ENCODE measurements at places on chromosomes 1 and 21.

DNA sequence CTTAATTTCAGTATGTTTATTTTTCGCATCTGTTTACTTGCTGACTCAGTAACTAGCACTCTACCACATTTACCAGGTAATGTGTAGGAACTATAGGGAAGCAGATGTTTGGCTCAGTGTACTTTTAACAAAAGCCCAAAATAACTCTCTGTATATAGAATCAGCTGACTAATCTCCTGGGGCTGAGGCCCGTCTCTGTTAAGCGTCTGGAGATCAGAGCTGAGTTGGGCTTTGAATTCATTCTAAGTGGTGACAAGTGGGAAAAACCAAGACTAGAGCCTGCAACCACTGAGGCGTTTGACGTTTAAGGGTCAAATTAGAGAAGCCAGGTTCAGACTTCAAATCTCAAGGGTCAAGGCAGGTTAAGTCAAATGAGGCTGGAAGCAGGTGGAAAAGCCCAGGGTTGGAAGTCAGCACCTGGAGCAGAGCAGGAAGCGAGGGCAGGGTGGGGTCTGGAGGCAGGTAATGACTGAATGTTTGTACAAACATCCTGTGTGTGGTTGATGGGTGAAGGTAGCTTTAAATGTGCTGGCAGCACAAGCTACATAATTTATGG, 56.8 kb upstream of the LYST start:
- DNase-seq = no peak

GRCh38 chr1:248805876-248806275, 19.8 kb downstream of the SH3BP5L start:
- DNase-seq = no peak

DNA sequence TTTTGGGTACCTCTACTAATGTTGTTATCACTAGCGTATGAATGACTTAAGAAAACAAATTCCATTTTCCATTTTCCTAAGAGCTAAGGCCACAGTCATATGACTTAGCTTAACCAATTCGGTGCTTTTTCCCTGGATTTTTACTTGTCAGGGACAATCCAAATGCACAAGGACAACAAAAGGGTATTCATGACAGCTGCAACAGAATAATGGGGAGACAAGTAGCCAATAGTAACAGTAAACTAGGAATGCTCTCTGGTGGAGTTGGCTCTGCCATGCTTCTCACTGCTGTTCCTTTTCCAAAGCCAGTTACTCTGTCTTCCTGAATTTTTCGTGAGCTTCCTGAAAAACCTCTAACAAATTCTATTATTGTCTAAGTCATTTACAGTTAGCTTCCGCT, 52.9 kb downstream of the LRRIQ3 start:
- no peak for DNase-seq

- no peak for DNase-seq
These were observed 11.5 kb upstream of the PADI1 start for GRCh38 chr1:17193222-17194132.

- no peak for DNase-seq
These were observed 20.8 kb downstream of the VANGL2 start for GRCh38 chr1:160420881-160421842.

DNA sequence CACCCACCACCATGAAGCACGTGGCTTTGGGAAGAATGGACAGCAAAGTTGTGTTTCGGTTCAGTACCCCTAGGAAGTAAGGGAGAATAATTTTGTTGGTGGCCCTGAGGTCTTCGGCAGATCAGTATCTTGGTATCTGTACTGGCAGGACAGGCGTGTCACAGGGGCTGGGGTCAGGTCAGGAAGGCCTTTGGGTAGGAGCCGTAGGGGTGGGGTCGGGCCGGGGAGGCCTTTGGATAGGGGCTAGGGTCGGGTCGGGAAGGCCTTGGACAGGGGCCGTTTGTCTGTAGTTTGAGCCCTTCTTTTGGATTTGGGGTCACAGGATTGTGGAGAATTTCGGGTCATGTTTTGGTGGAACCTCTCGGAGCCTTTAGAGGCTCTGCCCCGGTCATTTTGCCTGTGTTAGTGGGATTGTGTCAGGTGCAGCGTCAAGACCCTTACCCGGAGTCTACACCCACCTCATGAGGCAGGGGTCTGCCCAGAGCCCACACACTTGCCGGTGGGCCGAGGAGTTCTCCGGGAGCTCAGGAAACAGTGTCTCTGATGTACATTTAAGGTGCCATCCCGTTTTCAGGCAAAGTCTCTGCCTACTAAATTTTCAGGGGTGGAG, 75.3 kb upstream of the COL6A1 start:
- DNase-seq = no peak

DNA sequence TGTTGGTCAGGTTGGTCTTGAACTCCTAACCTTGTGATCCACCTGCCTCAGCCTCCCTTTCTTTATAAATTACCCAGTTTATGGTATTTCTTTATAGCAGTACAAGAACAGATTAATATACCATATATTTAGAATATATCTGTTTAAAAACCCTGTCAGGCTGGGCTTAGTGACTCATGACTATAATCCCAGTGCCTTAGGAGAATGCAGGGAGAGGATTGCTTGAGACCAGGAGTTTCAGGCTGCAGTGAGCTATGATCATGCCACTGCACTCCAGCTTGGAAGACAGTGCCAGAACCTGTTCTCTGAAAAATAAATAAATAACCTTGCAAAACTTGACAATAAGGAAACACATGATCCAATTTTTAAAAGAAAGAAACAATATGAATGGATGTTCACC, 43.9 kb downstream of the ZNF684 start:
- no peak for DNase-seq

DNA sequence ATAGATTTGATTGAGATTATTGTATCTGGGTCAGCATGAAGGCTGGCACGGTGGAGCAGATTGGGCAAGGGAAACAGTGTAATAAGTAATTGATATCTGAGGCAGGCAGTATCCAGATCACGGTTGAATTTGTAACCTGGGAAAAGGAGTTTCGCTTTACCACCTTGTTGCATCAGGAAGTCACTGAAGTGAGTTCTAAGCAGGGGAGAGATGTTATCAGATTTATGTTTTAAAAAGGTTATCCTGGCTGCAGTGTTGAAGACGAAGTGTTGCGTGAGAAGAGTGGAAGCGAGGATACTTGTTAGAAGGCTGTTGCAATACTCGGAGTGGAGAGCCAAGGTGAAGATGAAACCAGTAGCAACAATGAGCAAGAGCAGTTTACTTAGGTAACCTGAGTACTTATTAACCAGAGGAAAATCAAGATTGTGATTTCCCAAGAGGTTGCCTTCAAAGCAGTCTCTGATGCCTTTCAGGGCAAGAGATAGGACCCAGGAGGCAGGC, 77.8 kb downstream of the LHX9 start:
- DNase-seq = no peak

DNA sequence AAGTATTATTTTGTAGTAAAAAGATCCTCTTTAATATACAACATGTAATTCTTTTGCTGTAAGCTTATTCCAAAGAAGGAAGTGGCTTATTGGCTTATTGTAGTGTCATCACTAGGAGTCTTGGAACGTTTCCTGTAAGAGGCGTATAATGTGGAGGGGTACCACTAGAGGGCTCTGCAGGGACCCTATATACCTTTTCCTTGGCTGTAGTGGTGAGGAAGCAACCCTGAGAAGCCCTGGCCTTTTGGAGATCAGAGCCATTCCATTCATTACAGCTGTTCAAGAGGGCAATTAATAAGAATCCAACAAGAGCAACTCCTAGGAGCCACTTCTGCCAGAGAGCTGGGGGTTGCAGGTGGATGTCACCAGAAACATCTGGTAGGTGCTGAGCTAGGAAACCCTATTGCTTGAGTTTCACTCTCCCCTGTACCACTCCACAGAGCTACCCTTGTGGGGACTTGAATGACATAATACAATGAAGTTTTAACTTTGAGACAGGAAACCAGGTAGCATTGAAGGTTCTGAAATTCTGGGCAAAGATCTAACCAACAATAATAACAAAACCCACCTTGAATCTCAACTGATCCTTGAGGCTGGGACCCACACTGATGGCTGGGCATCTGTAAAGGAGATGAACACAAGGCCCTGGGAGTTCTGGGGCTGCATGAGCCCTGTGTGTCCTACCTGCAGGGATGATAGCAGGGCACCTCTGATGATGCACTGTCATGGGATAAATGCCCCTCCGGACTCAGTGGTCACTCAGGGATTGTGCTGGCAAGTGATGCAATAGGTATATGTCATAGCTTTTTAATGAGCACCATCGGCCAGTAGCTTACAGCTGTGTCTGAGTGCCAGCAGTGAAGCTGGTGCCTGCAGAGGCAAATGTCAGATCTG, 160.2 kb upstream of the COA6 start:
- no peak for DNase-seq

- no peak for DNase-seq
These were observed 156.9 kb upstream of the NBPF11 start for GRCh38 chr1:148308832-148309458.

GRCh38 chr21:44898011-44898488, 22.6 kb downstream of the ITGB2 start:
- DNase-seq = no peak

GRCh38 chr1:66443793-66444192, 90.2 kb upstream of the SGIP1 start:
- DNase-seq = no peak

- no peak for DNase-seq
These were observed 220.1 kb downstream of the ST6GALNAC3 start for GRCh38 chr1:76294482-76295194.

DNA sequence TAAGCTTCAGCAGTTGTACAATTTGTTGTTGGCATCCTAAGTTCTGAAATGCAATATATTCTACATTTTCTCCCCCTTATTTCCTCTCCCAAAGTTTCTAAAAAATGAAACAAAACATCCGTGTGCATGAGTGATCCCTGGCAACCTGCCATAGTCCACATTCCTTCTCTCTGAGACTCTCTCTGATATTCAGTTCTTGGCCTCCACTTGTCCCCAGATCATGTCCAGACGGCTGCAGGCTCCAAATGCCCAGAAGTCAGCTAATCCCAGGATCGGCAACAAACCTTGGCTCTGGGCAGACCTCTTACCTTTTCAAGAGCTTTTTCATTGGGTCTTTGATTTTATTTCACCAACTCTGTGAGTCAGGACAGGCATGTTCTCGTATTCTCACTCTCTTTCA, 187.8 kb downstream of the ETS2 start:
- no peak for DNase-seq

- DNase-seq = peak; percentile 86
These were observed at the start of gene CENPS for GRCh38 chr1:10430216-10431069. Gene CENPS (plus strand): TSS chr1:10430433. CDS start chr1:10430518, 85 bp downstream.

- no peak for DNase-seq
These were observed 12.0 kb downstream of the PPFIA4 start for GRCh38 chr1:203038217-203038741.

- DNase-seq = no peak
These were observed 356.9 kb upstream of the RUNX1 start for GRCh38 chr21:35405981-35406380.

- no peak for DNase-seq
These were observed 23.5 kb upstream of the RSBN1 start for GRCh38 chr1:113835686-113836290.

DNA sequence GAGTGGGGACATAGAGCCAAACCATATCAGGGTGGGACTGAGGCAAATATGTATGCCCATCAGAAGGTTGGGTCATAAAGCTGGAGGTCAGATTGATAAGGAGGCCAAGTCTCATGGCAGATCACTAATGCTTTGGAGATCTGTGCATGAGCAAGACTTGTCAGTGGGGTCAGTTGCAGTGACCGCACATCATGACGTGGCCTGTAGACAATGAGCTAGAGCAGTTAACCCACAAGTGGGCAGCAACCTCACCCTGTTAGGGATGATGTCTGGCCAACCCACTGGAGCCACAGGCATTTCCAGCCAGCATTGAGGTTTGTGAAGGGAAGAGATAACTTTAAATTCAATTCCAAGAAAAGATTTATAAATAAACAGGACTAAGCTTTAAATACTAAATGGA, 66.7 kb downstream of the XCL1 start:
- no peak for DNase-seq

GRCh38 chr1:205593532-205593931, 38.3 kb downstream of the ELK4 start:
- DNase-seq = no peak

GRCh38 chr1:191662746-191663145, 495.5 kb upstream of the RGS18 start:
- DNase-seq = no peak

- no peak for DNase-seq
These were observed 268.9 kb downstream of the TGFB2 start for GRCh38 chr1:218614031-218614430.

DNA sequence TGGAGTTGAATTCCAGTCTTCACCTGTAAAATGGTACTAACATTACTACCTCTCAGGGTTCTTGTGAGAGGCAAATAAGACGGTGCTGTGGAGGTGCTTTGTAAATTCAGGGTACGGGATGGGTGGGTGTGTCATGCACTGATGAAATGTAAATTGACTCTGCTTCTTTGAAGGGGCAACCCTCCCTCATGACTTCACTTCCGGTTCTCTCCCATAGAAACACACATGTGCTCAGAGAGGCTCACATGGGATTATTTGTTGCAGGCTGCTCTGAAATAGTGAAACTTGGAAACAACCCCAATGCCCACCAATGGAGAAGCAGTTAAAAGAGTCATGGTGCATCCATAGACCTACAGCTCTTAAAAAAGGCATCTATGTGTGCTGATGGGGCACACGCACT, 44.9 kb upstream of the SCMH1 start:
- DNase-seq = no peak

DNA sequence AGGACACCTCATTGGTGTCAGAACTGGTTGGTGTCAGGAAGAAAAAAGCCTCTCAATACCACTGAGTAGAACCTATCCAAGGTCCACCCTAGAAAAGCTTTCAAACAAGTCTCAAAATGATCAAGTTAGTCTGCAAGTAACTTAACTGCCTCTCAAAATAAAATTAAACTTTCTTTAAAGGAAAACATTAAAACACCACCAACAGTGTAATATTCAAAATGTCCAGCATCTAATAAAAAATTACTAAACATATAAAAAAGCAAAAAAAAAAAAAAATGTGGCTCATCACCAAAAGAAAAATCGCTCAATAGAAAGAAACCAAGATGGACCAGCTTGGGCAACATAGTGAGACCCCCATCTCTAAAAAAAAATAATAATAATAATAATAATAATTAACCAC, 18.7 kb upstream of the OLFML2B start:
- DNase-seq = no peak

DNA sequence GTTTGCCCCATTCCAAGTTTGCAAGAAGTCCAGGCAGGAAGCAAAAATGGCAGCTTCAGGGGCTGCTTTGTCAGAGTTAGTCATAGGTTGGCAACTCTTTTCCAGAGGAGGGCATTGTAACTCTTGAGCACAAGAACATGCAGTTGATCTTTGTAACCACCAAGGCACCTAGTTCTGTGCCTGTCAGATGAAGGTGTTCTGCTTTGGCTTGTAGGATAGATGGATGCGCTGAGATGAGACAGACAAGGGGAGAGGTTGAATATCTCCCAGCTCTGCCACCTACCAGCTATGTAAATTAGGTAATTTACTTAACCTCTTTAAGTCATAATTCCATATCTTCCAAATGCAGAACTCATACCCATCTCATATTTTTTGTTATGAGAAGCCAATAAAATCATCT, 89.3 kb downstream of the ZNF648 start:
- DNase-seq = no peak

- DNase-seq = no peak
These were observed 24.8 kb upstream of the THEM4 start for GRCh38 chr1:151934048-151934493.

GRCh38 chr1:155859881-155860871, 809 bp downstream of the SYT11 start:
- DNase-seq = peak; percentile 21

GRCh38 chr1:18997508-18997907, 41.0 kb upstream of the IFFO2 start:
- DNase-seq = no peak

- no peak for DNase-seq
These were observed 16.2 kb upstream of the TSNAX start for GRCh38 chr1:231512147-231512698.

All from stimulated activated CD8-positive, alpha-beta memory T cell treated with anti-CD3 and anti-CD28 coated beads, Interleukin-4, amount 100 ng/mL, for 1 hour (primary cell).